Psoas muscle (tissue), 8 donors: ENCODE measurements at places on chromosomes 7 and 10.
A peak's percentile ranks its signal among the peaks of the same experiment; 100 is the strongest.

- H3K4me1 ChIP-seq: peaks cover 51% of the 10 kb centered on the region
- no peak overlapping the region for H3K4me3 ChIP-seq
Measured at GRCh38 chr7:28698840-28699239, 259.3 kb downstream of the TRIL start.

- peaks cover 2% of the 10 kb centered on the region for H3K27me3 ChIP-seq
- no peak overlapping the region for H3K4me3 ChIP-seq
- H3K27ac ChIP-seq: no peak overlapping the region
- no peaks in the 10 kb centered on the region for H3K36me3 ChIP-seq
- no peak for DNase-seq
Measured at GRCh38 chr7:35389636-35390035, 135.7 kb upstream of the TBX20 start.

DNA sequence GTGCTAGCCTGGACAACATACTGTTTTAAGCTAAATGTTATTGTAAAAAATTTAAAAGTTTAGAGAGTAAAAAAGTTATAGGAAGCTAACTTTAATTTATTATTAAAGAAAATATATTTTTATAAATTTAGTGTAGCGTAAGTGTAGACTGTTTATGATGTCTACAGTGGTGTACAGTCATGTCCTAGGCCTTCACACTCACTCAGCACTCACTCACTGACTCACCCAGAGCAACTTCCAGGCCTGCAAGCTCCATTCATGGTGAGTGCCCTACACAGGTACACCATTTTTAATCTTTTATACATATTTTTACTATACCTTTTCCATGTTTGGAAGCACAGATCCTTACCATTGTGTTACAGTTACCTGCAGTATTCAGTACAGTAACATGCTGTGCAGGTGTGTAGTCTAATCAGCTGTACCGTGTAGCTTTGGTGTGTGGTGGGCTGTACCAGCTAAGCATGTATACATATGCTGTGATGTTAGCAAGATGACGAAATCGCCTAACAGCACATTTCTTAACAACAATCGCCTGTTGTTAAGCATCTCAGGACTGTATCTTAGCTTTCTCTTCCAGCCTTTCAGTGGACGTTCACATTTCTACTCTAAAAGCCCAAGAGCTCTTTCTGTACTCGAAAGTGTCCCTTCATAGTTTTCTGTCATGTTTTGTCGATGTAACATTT lies 12.5 kb downstream of the RNF32 start:
- no peak overlapping the region for H3K27ac ChIP-seq
- no peak for DNase-seq
- no peaks in the 10 kb centered on the region for H3K27me3 ChIP-seq
- H3K4me1 ChIP-seq: no peaks in the 10 kb centered on the region
- no peak overlapping the region for H3K4me3 ChIP-seq

DNA sequence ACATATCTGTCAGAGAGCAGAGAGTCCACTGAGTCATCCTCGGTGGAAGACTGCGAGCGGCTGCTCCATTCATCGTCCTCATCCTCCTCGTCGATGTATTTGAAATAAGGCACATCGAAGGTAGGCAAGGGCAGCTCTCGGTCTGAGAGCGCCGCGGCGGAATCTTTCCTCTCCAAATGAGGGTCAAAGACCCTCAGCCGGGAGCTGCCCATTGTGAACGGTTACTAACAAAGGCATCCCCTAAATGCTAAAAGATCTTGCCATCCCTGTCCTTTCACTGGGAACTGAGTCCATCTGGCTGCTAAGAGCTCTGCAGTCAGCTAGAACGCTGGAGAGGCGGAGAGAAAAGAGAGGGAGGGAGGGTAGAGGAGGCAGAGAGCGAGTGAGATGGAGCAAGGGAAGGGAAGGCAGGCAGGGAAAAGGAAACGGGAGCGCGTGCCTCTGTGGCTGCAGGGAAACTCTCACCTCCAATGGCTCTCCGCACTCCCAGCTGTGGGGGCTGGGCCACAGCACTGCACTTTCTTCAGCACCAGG lies 163.4 kb downstream of the RAPGEF5 start:
- H3K27me3 ChIP-seq: no peaks in the 10 kb centered on the region
- no peak overlapping the region for H3K4me3 ChIP-seq
- no peak for DNase-seq
- no peaks in the 10 kb centered on the region for H3K4me1 ChIP-seq

DNA sequence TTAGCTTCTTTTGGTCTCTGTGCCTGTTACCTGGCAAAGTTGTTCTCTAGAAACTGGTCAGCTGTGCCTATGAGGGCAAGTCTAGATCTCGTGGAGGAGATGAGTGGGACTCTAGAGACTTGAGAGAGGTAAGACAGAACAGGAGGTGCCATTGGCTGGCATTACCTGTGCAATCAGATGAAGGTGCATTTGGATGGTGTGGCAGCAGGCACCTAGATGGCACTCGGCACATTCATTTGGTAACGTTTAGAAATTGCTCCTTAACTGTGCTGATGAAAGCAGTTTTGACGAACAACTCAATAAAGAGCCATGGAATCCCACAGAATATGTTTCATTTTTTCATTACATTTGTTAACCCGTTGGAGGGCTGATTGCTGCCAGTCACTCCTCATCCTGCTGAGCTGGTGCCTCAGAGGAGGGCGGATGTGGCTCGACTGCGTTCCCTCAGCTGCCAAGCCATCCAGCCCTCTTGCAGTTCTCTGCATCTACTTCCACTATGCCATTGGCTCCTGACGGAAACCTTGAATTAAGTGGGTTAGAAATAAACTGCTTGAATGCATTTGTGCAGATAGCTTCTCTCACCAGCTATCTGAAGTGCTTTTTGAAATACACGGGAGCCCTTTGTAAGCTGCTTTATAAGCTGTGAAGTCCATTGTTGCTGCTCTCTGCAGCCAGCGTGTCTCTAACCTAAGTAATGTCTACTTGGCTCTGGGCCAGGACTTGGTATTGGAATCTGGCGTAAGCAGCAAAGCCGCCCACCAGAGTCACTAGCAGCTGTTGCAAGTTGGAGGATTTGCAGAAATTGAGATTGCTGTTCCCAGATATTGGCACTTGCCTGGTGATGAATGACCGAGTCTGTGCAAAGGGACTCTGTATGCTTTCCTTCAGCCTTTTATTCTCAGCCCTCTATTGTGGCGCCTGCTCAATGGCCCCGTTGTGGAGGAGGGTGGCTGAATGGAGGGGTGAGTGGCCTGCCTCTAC lies 87.4 kb downstream of the LRRC4 start:
- H3K4me1 ChIP-seq: no peaks in the 10 kb centered on the region
- no peaks in the 10 kb centered on the region for H3K27me3 ChIP-seq
- DNase-seq: no peak
- H3K4me3 ChIP-seq: no peak overlapping the region
- H3K36me3 ChIP-seq: no peaks in the 10 kb centered on the region
- H3K27ac ChIP-seq: no peak overlapping the region

DNA sequence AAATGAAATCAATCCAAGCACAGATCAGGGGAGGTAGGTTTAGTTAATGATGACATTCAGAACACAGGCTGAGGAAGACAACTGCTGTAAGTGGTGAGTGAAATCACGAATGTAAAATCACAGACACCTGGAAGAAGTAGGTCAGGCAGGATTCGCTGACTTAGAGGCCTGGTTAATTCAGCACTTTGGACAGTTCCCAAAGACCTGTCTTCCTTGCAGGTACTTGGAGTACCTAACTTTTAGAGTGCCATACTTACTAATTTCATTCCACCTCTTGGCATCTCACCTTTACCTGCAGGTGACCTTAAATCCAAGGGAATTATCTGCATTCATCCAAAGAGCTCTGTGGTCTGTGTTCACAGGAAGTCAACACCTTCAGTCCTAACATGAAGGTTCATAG lies 822.3 kb downstream of the PHTF2 start:
- H3K36me3 ChIP-seq: no peaks in the 10 kb centered on the region
- H3K27me3 ChIP-seq: no peaks in the 10 kb centered on the region
- no peak overlapping the region for H3K4me3 ChIP-seq
- H3K27ac ChIP-seq: no peak overlapping the region
- no peaks in the 10 kb centered on the region for H3K4me1 ChIP-seq
- DNase-seq: no peak

- no peak overlapping the region for H3K27ac ChIP-seq
- no peak overlapping the region for H3K4me3 ChIP-seq
- DNase-seq: no peak
- no peaks in the 10 kb centered on the region for H3K4me1 ChIP-seq
Measured at GRCh38 chr10:133405272-133405671, 11.3 kb downstream of the MTG1 start.

DNA sequence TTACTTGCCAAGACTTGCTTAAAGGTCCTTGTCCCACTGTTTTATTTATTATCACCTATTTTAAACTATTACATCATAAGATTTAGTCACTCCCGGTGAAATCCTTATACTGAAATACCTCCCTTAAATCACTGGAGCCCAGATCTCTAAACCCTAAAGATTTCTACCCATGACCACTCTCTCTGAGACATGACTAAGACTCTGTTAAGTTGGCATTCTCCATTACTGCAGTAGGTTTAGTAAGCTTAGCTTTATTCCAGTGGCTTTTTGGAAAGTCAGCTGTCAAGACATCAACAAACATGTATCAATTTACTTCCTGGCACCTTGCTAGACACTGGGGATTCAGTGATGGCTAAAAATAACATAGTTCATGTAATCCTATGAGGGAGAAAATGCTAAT lies 874.2 kb downstream of the KCNMA1 start:
- no peaks in the 10 kb centered on the region for H3K36me3 ChIP-seq
- no peaks in the 10 kb centered on the region for H3K27me3 ChIP-seq
- H3K4me3 ChIP-seq: peak overlapping the region; percentile 36
- H3K4me1 ChIP-seq: peaks cover 13% of the 10 kb centered on the region

DNA sequence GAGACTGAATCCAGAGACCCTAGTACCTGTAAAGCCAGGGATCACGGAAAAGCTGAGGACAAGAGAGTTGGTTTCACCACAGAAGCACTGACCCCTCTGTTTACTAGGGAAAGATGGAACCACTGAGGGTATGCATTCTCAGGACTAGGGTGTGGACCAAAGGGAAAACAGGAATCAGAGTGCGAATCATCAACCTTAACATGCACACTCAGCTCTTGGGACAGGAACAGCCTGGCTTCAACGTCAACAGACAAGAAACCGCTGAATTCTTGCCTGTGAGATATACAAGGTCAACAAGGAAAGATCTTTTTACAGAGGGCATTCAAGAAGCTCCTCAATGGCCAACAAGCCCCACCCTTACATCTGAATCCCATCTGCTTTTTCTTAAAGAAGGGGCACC lies 14.9 kb downstream of the TNRC18 start:
- DNase-seq: no peak
- H3K27ac ChIP-seq: no peak overlapping the region
- no peaks in the 10 kb centered on the region for H3K27me3 ChIP-seq
- H3K4me3 ChIP-seq: no peak overlapping the region

DNA sequence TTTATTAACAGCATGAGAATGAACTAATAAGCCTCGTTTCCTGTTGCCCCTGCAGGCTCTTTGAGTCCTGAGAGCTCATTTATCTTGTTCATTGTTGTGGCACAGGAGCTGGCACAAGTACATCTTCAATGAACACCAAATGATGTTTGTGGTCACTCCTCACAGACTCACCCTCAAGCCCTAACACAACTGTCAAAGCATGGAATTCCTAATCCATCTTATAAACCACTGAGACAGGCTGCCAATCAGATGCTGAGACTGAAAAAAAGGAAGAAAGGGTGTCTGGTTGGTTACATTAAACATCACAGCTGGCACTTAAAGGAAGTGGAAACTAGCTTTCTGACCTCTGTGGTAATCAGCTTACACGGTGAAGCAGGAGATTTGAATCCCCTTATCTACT lies 7.7 kb upstream of the CCDC172 start:
- no peaks in the 10 kb centered on the region for H3K27me3 ChIP-seq
- DNase-seq: no peak
- no peaks in the 10 kb centered on the region for H3K4me1 ChIP-seq
- H3K4me3 ChIP-seq: no peak overlapping the region
- H3K36me3 ChIP-seq: no peaks in the 10 kb centered on the region

DNA sequence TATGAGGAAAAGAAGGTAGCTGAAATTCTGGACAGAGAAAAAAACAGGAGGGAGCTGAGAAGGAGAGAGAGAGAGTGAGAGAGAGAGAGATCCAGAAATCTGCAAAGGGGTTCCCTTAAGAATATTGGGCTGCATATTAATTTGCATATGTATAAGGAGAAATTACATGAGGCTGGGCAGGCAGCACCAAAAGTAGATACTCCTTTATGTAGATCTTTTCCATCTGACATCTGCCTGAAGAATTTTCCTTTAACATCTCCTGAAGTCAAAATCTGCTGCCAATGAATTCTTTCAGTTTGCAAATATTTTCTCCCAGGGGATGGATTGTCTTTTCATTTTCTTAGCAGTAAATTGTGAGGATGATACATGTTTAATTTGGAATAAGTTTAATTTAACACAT lies 1365.3 kb downstream of the GATA3 start:
- no peak overlapping the region for H3K27ac ChIP-seq
- no peak overlapping the region for H3K4me3 ChIP-seq
- no peaks in the 10 kb centered on the region for H3K36me3 ChIP-seq
- DNase-seq: no peak
- H3K4me1 ChIP-seq: no peaks in the 10 kb centered on the region

DNA sequence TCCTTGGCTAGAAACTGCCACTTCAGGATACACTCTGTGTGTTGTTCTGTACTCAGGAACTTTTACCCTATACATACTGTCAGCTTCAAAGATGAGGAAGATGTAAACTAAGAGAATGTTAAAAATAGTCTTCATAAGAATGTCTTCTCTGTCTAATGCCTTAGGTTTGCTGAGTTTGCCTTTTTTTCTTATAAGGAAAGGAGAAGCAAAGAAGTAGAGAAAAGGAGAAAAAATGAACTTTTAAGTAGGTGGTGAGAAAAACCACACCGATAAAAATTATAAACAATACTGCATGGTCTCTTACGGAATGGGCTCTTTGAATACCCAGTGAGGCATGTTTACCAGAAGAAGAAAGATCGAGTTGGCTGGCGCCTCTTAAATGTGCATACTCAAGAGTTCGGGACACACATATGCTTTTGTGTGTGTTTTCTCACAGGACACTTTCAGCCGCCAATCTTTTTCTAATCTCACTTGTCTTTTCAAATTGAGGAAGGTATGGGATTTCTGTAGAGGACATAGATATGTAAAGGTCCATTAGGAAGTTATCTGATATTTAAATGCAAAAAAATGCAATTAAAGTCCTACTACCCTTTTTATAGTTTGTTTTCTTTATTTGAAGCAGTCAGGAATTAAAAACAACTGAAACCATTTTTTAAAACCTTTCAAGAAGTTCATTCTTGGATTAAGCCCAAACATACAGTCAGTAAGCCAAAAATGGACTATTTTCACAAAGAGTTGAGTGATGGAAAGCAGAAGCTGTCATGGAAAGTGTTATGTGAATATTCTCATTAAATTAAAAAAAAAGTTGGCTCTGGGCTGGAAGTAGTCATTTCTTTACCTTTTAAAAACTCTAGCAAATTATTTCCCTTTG lies 100.6 kb upstream of the MDFIC start:
- H3K4me1 ChIP-seq: peaks cover 11% of the 10 kb centered on the region
- no peaks in the 10 kb centered on the region for H3K36me3 ChIP-seq
- DNase-seq: no peak
- no peak overlapping the region for H3K27ac ChIP-seq
- H3K27me3 ChIP-seq: no peaks in the 10 kb centered on the region

DNA sequence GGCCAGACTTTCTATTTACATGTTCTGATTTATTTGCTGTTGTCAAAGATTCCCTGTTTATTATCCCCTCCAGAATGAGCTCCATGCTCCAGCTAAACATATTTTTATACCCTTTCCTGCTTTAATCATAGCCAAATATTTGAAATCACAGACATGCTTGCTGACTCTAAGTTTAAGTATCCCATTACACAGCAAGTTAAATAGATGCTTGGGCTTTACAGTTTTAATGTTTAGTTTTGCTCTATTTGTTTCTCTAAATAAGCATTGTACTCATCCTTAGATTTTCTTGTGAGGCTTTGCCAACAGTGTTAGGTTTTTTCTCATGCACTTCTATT lies 196.8 kb downstream of the TAX1BP1 start:
- H3K27me3 ChIP-seq: no peaks in the 10 kb centered on the region
- H3K36me3 ChIP-seq: no peaks in the 10 kb centered on the region
- H3K4me1 ChIP-seq: peaks cover 19% of the 10 kb centered on the region
- H3K27ac ChIP-seq: no peak overlapping the region
- DNase-seq: no peak
